Psoas muscle (tissue), 8 donors: ENCODE measurements at places on chromosomes 11 and 22. TPM values are rescaled to one million over a fixed set of nuclear protein-coding genes. Genes with fewer than 3 reads are reported as not detected.

HPX gene
- total RNA-seq, result 0.75 TPM

GRCh38 chr11:12224537-12224893 lies 114.1 kb downstream of the MICAL2 start:
- peak; percentile 87 for DNase-seq

DNA sequence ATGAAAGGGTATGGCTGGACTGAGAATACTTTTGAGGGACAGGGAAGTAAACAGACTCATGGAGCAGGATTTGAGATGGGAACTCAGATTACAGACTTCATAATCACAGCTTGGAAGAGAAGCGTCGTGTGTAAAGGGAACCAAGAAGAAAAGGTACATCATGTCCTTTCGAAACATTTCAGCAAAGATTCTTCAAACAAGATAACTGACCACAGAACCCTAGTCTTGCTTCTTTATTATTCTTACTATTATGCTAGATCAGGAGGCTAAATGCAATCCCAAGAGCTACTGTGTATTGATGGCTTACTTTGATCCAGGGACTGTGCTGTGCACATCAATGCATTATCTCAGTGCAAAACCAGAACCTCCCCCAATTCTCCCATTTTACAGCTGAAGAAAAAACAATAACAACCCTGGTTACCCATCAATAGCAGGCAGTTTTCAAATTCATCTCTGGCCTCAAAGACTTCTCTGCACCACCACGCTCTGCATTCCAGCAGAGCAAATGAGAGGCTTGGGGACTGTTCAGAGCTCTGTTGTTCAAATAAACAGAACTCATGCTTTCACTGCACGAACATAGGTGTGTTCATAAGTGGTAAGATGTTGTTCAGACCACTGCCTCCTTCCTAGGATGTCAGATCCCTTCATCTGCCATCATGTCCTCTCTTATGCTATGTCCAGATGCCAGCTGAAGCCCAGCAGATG lies 104.8 kb upstream of the NAV2 start:
- no peak for DNase-seq

- no peak for DNase-seq
These were observed 21.0 kb downstream of the OR5M11 start for GRCh38 chr11:56522008-56522407.

GRCh38 chr11:111652184-111652583 lies 49.9 kb downstream of the SIK2 start:
- DNase-seq, result no peak

GRCh38 chr11:126153972-126154371 lies 57.5 kb downstream of the RPUSD4 start:
- DNase-seq, result no peak
